ENCODE measurements at places on chromosomes 3 and 15.

- no peak for DNase-seq
Measured at GRCh38 chr3:39102504-39103323, 4.7 kb downstream of the GORASP1 start.

DNA sequence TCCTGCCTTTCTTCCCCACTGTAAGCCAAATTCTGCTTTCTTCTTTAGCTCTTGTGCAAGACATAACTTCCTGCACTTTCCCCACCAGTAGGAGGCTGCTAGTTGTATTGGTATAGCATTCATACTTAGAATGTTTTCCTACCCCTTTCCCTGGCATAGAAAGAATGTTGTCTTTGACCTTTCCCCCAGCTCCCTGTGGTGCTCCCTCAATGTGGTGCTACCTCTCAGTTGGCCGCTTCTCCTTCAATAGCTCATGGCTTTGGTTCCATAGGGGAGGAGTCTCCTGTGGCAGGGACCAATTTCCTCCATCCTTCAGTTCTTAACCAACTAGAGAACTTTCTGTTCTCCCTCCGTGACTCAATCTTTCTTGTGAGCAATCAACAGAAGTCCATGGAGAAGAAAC lies 67.5 kb upstream of the AKAP13 start:
- DNase-seq: no peak

DNA sequence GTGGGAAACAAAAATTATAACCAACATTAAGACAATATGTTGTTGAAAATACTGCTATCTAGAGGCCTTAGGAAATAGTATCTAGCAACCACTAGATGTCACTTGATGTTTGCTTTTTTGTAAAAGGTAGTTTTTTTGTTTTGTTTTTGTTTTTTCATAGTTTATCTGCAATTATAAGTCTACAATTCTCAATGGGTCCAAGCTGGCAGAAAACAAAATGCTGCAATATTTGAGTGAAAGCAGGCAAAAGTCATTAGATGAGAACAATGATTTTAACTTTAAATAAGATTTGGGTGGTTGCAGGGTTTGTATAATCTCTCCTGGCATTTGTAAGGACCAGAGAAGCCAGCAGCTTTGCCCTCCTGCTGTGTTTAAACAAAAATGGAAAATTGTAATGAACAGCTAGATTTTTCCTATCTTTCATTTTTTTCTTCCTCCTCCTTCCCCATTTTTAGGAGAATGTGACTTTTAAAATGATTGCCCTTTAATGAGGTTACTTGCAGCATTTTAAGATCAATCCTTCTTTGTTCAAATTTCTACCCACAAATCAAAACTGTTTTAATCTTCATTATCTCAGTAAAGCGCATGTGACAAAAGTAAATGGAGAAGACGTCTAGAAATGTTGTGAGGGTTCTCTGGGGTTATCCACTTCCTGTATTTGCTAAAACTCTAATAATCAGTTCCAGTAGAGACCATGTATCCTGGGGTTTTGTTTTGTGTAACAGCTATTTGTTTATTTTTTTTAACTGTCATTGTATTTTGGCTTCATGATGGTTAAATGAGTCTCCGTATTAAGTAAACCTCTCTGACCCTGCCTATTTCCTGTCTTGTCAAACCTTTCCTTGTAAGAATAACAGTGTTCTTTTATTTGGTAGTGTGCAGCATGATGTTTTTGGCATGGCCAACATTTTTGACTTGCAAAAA lies 27.3 kb downstream of the DUT start:
- no peak for DNase-seq

GRCh38 chr15:63038926-63039673 lies 3.4 kb upstream of the TPM1 start:
- DNase-seq: no peak

All from thymus (tissue), 14 donors.